ENCODE measurements at places on chromosomes 3 and 15.

DNA sequence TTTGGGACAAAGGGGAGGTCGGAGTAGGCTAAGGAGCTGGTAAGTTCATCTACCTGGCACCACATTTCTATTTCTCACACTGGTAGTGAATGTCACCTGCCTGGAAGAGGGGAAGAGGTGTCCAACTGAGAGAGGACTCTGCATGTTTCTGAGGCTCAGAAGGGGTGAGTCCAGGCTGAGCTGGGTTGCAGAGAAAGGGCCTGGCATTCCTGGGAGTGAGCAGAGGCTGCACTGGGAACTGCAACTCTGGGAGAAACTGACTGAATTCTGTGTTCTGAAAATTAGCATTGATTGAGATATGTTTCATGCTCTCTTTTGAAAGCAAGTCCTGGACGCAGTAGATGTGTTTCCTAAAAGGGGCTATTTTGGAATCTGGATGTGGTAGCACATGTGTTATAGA is 32.3 kb upstream of the ARNT2 start:
- no peak for DNase-seq

- DNase-seq: no peak
These were observed 22.2 kb upstream of the IGDCC3 start for GRCh38 chr15:65399997-65400396.

GRCh38 chr3:151319628-151320027 is 3.0 kb upstream of the GPR87 start:
- no peak for DNase-seq

DNA sequence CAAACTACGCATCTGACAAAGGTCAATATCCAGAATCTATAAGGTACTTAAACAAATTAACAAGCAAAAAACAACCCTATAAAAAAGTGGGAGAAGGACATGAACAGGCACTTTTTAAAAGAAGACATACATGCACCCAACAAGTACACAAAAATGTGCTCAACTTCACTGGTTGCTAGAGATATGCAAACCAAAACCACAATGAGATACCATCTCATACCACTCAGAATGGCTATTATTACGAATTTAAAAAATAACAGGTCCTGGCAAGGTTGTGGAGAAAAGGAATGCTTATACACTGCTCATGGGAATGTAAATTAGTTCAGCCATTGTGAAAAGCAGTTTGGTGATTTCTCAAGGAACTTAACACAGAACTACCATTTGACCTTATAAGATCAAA is 175.6 kb upstream of the MLF1 start:
- no peak for DNase-seq

DNA sequence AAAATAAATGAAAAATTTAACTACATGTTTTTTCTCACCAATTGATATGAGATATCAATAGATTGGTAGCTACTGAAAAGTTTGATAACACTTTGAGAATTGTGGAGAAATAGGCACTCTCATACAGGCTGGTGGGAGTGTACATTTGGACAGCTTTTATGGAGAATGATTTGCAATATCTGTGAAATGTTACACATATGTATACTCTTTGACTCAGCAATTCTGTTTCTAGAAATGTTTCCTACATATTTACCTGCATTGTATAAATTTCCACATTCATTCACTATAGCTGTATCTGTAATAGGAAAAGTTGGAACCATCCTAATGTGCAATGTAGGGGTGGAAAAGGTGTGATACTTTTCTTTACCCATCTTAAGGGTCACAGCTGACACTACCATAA is 1.9 kb upstream of the KIF23 start:
- DNase-seq: no peak

Measured in activated gamma-delta T cell treated with anti-CD3 and anti-CD28 coated beads, Interleukin-2, amount 50 U/mL, for 16 hours (primary cell).